ENCODE measurements at places on chromosomes 11 and 22.

DNA sequence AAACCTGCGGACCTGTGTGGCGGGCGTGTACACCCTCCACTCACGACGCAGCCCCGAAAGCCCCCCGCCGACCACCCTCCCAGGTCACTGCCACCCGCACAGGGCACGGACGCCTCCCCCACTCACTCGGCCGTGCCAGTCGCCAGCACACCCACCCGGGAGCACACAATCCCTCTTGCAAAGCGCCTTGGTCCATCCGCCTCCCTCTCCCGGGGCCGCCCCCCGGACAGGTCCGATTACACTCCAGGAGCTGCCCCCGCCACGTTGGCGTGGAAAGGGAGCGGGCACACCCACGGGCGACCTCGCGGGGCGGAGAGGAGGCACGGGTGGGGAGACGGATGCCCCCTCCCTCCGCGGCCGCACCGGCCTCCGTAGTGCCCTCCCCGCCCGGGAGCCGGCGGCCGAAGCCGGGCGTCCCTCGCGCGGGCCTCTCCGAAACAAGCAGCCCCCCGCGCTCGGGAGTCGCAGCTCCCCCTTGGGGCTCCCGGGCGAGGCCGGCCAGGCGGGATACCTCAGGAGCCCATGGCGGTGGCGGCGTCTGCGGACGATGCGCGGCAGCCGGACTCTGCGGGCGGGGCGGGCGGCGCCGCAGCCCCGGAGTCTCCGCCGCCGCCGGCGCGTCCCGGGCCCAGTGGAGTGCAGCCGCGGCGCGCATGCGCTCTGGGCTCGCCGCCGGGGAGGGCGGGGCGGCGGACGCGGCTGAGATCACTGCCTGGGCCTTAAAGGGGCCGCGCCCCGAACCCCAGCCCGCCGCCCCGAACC, at the start of gene TMEM184B:
TSS of gene TMEM184B (minus strand) at position 638 of the 762 bp plus-strand sequence. CDS start 25,049 bp downstream, outside the sequence.
- DNase-seq, result no peak

GRCh38 chr11:126630893-126631798, 275.7 kb downstream of the ST3GAL4 start:
- no peak for DNase-seq

DNA sequence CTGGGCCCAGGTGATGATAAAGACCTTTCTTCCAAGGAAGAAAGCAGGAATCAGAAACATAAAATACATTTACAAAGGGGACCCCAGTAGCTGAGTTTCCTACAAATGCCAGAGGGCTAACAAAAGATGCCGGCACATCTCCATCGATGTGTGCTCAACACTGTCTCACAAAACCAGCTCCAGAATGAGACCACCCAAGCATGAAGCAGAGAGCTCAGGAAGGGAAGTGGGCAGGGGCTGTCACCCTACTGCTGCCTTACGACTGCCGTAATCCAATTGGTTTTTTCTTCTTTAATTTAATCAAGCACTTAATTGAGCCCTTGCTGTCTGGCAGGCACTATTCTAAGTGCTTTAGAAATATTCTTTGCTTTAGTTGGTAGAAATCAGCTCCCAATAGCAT, 26.1 kb downstream of the SMCO4 start:
- no peak for DNase-seq

DNA sequence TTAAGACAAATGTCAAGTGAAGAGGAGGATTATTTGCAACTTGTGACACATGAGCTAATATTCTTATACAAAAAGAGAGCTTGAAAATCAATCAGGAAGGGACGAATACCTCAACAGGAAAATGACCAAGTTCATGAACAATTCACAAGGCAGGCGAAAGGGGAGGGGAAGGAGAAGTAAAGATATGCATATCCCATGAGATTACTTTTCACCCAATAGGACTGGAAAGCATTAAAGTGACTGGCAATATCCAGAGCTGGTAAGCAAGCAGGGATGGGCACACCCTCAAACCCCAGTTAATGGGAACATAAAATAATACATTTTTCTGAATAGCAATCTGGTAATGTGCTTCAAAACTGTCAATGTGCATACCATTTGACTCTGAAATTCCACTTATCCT, 129.5 kb downstream of the SLC1A2 start:
- peak; percentile 66 for DNase-seq

DNA sequence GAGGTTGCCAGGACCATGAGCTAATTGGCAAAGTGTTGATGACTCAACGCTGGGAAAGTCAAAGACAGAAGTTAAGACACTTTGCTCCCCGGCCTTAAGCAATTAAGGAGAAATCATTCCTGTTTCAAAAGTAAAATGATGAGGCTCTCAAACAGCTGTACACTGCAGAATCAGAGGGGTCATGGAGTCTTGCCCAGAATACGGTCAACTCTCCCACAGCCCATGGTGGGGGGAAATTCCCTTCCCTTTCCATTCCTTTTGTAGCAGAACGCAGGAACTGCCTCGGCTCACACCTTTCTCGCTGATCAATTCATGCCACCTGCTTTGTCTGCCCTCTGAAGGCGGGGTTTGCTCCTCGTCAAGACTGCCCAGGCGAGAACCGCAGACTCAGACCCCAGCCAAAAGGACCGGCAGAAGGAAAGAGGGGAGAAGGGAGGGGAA, 52.8 kb downstream of the MN1 start:
- DNase-seq, result peak; percentile 89

DNA sequence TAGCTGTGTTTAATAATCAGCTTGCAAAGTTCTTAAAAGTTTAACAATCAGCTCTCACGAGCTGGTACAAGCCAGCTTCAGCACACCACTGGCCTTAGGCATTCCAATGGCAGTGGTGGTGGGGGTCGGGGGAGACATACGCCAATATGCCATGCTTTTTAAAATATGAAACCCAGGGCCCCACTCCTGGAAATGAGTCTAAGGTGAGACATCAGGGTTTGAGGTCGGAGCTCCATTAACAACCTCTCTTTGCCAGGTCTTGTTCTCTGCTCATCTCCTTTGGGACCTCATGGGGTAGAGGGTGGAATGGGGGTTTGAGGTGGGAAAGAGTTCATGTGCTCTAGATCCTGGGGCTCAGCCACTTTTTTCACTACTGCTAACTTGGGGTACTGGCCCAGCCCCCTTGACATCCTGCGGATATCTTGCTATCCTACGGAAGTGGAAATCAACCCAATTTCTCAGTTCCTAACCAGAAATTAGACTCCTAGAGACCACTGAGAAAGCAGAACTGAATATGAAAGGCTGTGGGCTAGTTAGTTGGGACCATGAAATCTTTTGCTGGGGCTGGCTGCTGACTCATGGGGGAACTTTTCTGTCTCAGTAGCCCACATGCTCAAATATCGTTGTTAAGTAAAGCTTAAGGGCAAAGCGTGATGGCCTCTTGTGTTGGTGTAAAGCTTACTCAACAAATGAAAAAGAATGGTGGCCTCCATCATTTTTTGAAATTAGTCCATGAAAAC, 90.1 kb downstream of the PDHX start:
- no peak for DNase-seq

DNA sequence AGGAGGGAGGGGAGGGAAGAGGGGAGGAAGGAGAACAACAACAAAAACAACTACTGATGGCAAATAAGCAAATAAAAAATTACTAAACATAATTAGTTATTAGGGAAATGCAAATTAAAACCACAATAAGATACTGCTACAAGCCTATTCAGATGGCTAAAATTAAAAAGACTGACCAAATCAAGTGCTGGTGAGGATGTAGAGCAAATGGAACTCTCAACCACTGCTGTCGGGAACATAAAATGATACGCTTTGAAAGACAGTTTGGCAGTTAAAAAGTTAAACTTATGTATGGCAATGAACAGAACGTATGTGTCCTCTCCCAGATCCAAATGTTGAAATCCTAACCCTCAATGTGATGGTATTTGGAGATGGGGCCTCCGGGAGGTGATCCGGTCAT, 85.7 kb downstream of the PHF21B start:
- DNase-seq, result no peak

Data from astrocyte (in vitro differentiated cells and primary cell).